Stimulated activated CD4-positive, alpha-beta T cell treated with anti-CD3 and anti-CD28 coated beads, Interleukin-1b, Interleukin-23, amount 100 ng/mL, for 1 hour (primary cell): ENCODE measurements at places on chromosomes 5 and 9.

- DNase-seq = no peak
Observed at GRCh38 chr9:79257790-79258351, 313.9 kb upstream of the TLE4 start.

DNA sequence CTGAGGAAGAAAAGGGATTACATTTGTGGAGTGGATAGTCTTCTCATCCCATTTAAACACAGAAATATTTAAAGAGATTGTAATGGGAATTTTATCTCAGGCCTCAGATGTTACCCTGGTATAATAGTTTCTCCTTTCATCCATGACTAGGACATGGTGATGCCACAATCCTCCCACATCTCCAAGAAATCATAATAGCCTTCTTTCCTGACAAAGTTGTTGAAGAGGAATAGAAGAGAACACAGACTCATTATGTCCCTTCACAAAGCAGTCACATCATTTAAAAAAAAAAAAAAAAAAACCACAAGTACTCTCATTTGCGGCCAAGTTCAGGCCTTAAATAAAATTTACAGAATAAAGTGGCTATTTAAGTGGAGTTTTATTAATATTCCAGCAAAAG, 359.6 kb downstream of the DEPDC1B start:
- no peak for DNase-seq

DNA sequence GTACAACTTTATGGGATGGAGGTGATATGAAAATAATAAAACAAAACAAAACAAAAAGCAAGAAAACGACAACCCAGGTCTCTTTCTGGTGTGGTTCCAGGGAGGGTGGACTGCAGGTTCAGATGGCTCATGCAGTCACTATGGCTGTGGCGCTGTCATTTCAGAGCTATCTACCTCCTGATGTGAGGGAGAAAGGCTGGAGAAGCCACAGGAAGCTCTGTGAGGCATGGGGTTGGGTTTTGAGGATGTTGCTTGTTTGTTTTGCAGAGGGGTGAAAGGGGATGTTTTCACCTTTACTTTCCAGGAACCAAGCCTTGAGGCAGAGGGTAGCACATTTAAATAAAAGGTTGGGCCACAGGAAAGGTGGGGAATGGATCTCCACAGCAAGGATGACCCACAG, 18.7 kb downstream of the NIPAL4 start:
- no peak for DNase-seq

- no peak for DNase-seq
Observed at GRCh38 chr9:35646153-35646532, 4.6 kb downstream of the SIT1 start.

DNA sequence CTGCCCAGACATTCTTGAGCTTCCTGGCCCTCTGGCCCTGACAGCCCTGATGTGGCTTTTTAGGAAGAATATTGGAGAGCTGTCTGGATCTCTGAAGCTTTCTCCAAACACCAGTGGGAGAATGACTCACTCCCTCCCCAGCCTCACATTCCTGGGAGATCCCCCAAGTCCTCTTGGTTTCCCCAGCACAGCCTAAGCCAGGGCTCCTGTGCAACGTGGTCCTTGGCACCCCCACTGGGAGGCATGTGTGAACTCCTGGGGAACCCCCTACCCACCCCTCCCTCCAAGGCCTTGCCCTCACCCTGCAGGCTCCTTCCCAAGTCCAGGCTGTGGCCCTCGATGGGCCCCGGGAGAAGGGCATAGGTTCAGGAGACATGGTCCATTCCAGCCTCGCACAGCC, 12.7 kb downstream of the GLIPR2 start:
- DNase-seq = no peak

GRCh38 chr5:79595086-79595485, 17.2 kb upstream of the TENT2 start:
- no peak for DNase-seq

GRCh38 chr9:35470340-35470739, 19.6 kb upstream of the RUSC2 start:
- DNase-seq = no peak

- no peak for DNase-seq
Observed at GRCh38 chr9:16579872-16580432, 290.5 kb downstream of the BNC2 start.

DNA sequence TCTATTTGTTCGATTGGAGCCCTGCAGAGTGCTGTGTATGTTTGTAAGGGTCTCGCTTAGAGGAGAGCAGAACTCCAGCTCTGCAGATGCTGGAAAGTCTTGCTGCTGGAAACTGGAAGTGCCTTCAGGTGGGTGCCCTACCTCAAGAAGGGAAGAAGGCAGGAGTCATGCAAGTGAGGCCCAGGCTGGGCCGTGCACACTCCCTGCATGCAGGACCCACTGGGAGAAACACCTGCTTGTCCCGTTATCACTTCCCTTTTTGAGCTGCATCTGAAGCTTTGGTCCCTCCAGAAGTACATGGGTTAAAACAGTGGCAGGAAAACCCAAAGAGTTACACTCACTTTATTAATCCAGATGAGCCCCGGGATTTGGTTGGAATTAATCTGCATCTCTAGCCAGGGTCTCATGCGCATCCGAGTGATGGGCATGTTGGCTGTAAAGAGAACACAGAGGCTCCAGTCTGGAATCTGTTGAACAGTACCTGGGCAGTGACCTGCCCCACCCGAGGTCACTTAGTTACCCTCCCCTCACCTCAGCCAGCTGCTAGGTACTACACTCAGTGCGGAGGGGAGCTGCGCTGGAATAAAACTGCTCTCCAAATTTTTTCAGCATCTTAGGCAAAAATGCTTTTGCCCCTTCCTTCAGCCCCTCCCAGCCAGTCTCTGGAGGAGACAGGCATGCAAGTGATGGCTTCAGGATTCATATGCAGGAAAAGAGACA, 1.4 kb downstream of the IRF1 start:
- no peak for DNase-seq

- DNase-seq = no peak
Observed at GRCh38 chr5:132867046-132867451, 607 bp downstream of the UQCRQ start.

GRCh38 chr5:5231576-5231975, 91.4 kb downstream of the ADAMTS16 start:
- DNase-seq = no peak

DNA sequence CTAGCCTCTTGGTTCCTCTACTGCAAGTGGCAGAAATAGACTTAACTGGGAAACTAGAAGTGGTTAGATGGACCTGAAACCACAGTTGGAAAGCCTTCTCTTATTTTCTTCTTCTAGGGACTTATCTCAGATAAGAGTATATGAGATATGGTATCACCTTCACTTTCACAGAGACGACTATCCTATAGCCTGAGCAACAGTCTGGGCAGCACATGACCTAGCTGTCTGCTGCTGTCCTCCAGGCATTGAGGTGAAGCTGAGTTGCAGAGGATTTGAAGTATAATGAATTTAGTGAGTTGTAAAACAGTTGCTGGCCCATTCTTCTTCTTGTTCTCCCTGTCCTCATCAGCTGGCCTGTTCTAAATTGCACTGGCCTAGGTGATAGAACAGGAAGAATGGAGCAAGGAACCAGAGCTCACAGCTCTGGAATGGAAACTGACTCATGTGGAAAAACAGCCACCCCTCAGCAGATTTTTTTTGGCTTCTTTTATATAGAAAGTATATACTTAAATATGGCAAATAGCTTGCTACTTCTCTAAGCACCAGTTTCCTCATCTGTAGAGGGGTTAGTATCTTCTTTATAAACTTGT, 27.8 kb downstream of the RECK start:
- DNase-seq = no peak

- DNase-seq = no peak
Observed at GRCh38 chr5:9733486-9733885, 103.3 kb upstream of the TAS2R1 start.

GRCh38 chr5:600886-601541, 11.1 kb upstream of the CEP72 start:
- DNase-seq = no peak

- DNase-seq = no peak
Observed at GRCh38 chr5:157610990-157611389, 35.4 kb upstream of the ADAM19 start.

- no peak for DNase-seq
Observed at GRCh38 chr5:145859897-145860296, 12.9 kb downstream of the GRXCR2 start.

DNA sequence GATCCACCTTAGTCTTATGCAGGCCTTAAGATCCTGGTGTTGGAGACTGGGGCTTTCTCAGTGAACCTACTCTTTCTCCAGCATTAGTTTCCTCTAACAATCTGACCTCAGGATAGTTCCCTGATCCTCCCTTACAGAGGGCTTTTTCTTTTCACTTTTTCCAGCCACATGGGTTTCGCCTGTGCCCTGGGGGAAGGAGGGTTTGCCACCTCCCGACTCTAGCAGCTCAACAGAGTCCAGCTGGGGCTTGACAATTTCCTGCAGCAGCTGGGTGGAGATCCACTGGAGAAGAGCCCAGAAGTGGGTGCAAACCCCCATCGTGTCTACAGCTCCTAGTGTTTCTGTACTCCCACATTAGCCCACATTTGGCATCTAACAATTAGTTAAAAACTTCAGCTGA, 7.6 kb upstream of the TMEM252 start:
- DNase-seq = no peak

DNA sequence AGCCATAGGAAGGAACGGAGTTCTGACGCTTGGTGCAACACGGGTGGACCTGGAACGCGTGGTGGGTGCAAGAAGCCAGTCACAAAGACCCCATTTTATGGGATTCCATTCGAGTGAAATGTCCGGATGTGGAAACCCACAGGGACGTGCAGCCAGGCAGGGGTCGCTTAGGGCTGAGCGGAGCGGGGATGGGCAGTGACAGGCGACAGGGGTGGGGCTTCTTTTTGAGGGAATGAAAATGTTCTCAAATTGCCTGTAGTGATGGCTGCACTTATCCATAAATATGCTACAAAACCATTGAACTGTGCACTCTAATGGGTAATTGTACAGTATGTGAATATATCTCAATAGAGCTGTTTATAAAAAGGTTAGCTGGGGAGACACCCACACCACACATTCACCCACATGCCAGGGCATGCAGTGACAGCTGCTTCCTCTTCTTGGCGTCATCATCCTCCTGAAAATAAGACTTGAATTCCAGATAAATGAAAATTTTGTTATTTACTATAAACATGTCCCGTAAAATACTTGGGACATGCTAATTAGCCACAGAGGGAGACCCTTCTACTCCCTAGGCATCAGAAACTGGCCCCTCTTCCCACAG, 71.3 kb upstream of the OLFM1 start:
- no peak for DNase-seq

GRCh38 chr5:73318308-73318719, 130.3 kb downstream of the FOXD1 start:
- no peak for DNase-seq

GRCh38 chr9:122058709-122059108, 34.4 kb downstream of the TTLL11 start:
- DNase-seq = no peak

- no peak for DNase-seq
Observed at GRCh38 chr5:112634166-112634565, 103.5 kb upstream of the APC start.

DNA sequence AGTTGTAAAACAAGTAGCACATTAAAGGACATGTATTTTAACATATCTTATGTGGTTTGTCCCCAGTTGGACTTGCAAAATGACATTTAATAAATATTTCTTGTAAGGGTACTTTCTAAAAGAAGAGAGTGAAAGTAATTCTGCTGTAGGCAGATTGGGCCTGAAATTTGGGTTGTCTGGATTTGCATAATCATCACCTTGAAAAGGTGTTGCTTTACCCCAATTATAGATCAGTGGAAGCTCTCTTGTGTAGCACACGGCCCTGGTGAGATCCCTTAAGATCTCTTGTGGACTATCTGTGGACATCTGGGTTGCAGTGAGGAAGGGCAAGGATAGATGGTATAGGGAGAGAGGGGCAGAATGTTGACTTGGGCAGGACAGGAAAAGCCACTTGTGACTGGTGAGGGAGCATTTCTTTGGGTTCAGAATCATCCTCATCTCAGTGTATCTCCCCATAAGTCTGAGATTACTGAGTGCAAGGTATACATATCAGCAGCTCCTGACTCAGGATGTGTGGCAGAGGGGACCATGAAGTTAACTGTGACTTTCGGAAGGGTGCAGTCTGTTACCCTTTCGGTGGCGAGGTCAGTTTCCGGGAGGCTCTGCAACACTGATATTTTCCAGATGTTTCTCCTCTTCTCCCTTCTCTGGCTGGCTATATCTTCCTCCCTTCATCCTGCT, 2.0 kb upstream of the TNFAIP8 start:
- DNase-seq = no peak

DNA sequence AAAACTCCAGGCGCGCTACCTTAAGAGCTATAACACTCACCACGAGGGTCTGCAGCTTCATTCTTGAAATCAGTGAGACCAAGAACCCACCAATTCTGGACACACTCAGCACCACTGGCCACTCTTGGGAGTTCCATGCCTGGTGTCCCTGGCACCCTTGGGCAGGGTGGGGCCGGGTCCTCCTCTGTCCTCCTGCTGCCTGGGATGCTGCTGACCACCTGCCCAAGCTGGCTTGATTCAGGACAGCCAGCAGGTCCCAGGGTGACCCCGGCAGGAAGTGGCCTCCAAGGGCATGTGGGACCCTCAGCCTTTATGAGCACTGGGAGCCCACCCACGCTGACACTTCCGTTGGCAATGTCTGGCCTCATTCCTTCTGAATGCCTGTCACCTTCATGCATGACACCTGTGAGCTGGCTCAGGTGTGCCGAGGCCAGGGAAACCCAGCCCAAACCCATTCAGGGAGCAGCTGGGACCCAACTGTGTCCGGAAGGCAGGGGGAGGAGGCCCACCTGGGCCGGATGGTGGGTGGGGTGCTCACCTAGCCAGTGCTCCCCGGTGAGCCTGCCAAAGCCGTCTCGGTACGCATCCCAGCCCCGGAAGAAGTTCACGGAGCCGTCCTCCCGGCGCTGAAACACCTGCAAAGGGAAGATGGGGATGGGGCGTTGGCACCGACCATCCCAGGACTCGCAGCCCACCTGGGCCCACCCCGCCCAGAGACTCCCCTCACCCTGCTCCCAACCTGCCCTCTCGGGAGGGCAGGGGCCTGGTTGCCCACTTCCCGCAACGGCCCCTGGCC, 14.8 kb upstream of the QRFP start:
- no peak for DNase-seq

DNA sequence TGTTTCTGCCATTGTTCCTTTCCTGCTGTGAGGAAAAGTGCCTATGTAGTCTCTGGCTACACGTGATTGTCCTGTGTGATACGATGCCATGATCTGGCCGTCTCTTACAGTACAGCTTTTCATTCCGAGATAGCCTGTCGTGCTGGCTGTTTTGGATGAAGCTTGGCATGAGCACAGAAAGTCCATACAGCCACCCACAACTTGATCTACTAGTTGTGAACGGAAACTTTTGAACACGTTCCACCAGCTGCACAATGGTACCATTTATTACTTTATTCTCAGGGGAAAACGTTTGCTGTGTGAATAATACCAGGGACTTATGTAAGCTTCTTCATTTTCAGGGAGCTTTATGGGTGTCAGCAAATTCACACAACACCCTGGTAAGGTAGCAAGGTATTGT, 217.6 kb upstream of the ANKRD55 start:
- no peak for DNase-seq

DNA sequence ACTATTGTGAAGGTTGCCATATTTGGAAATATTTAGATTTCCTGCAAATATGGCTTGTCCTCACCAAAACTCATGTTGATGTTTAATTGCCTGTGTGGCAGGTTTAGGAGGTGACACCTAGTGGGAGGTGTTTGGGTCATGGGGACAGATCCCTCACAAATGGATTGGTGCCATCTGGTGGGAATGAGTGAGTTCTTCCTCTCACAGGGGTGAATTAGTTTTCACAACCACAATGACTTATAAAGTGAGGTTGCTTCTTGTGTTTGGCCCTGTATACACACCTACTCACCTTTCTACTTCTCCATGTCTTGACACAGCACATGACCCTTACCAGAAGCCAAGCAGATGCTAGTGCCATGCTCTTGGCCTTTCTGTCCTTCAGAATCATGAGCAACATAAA, 41.1 kb downstream of the ISOC1 start:
- no peak for DNase-seq
